Gastrocnemius medialis (tissue), 4 donors: ENCODE measurements at places on chromosomes 5 and 9.

- no peak for DNase-seq
These were observed 29.1 kb downstream of the KCNIP1 start for GRCh38 chr5:170532935-170533334.

DNA sequence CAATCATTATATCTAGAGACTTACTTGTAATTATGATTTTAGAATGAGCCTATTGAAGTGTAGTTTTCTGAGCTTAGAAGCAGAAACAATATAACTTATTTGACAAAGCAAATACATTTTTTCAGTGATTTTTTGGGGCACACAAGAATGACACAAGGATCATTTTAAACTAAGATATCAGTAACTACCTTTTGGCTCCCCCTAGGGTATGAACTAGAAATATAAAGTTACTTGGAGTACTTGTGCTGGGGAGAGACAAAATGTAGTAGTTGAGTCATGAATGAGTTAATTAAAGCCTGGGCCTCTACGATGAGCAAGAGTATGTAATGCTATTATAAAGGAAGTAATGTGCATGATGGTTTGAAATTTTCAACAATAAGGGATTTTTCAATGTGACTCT, 1244.1 kb upstream of the ACO1 start:
- no peak for DNase-seq

GRCh38 chr9:106860721-106861639, 2.0 kb upstream of the ZNF462 start:
- peak; percentile 22 for DNase-seq

DNA sequence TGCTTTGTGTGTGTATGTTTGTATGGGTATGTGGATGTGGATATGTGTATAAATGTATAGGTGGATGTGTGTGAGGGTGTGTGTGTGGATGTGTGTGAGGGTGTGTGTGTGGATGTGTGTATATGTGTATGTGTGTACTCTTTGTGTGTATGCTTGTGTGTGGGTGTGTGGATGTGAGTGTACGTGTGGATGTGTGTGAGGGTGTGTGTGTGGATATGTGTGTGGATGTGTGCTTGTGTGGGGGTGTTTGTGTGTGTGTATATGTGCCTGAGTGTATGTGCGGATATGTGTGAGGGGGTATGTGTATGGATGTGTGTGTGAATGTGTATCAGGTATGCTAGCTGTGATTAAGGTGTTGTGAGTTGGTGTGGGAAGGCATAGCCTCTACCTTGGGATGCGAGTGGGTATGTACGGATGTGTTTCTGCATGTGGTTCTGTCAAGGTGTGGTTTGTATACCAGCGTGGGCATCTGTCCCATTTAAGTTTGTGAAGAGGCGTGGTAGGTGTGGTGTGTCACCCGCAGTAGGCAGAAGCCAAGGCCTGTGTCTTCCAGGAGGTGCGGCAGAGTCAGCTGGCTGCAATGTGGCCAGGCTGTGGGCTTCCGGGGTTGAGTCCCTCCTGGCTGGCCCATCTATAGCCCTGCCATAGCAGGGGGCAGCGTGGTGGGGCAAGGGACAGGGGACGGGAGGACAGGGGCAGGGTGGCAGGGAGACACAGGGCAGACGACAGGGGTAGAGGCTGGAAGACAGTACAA, 155.8 kb downstream of the DAB2IP start:
- no peak for DNase-seq

GRCh38 chr5:141637767-141638419, 1.1 kb downstream of the RELL2 start:
- DNase-seq = peak; percentile 37

GRCh38 chr5:390623-391491, 52.1 kb upstream of the EXOC3 start:
- no peak for DNase-seq

DNA sequence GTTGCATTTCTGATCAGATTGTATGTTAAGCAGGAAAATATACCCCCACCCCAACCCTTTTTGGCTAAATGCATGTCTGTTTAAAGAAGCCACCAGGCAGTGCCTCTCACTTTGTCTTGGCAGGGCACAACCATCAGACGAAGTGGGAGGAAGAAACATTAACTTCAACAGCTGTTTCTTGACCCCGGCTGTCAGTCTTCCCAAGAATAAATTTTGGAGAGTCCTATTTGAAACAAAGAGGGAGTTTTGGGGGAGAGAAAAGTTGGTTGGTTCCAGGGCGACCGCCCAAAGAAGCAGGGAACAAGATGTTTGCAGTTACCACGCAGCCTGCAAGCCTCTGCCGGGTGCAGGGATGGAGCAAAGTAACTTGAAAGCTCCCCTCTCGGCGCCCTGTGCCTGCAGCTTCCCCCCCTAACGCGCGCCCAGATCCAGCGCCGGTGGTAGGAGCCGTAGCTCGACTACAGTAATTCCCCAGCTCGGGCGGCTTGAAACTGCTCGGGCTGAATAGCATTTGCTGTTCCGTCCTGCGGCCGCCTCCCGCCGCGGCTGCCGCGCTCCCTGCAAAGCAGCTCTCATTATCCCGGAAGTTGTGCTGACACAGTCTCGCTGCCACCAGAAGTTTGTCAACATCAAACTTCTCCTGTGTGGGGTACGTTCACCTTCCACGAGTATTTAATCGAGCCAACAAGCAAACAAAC, 100.7 kb upstream of the SSBP2 start:
- DNase-seq = peak; percentile 89

DNA sequence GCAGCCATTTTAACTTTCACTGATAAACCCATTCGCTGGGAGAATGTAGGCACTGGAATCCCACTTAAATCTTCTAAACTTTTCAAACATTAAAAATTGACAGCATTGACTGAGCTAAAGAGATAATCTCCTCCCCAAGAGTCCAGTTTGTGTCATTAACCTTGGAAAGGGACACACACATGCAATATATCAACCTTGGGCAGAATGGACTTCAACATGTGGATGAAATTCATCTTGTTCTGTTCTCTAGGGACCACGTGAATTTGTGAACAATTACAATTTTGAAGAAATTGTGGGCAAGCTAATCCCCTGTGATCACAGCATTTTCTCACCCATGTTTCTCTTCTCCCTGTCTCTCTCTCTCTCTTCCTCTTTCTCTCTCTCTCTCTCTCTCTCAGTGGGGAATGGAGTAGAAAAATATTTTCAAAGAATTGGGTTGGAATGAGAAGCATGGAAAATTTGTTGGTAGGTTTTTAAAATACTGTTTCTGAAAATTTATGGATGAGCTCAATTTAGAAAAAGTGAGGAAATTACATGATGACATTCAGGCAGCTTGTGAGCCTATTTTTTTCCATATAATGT, 553.7 kb downstream of the EBF1 start:
- no peak for DNase-seq

- peak; percentile 75 for DNase-seq
These were observed at the start of gene SMIM15 for GRCh38 chr5:61162010-61162831. Gene SMIM15 (minus strand): TSS chr5:61162468. CDS start chr5:61160171, 2,297 bp downstream.

- peak; percentile 42 for DNase-seq
These were observed at the start of gene ARL14EPL for GRCh38 chr5:116032094-116032517. Gene ARL14EPL (plus strand): TSS chr5:116032472. CDS start chr5:116051466, 18,994 bp downstream.
